Glomerular endothelial cell (primary cell): ENCODE measurements at places on chromosomes 16 and 17. TPM values are rescaled to one million over a fixed set of nuclear protein-coding genes. Genes with fewer than 3 reads are reported as not detected.

DNA sequence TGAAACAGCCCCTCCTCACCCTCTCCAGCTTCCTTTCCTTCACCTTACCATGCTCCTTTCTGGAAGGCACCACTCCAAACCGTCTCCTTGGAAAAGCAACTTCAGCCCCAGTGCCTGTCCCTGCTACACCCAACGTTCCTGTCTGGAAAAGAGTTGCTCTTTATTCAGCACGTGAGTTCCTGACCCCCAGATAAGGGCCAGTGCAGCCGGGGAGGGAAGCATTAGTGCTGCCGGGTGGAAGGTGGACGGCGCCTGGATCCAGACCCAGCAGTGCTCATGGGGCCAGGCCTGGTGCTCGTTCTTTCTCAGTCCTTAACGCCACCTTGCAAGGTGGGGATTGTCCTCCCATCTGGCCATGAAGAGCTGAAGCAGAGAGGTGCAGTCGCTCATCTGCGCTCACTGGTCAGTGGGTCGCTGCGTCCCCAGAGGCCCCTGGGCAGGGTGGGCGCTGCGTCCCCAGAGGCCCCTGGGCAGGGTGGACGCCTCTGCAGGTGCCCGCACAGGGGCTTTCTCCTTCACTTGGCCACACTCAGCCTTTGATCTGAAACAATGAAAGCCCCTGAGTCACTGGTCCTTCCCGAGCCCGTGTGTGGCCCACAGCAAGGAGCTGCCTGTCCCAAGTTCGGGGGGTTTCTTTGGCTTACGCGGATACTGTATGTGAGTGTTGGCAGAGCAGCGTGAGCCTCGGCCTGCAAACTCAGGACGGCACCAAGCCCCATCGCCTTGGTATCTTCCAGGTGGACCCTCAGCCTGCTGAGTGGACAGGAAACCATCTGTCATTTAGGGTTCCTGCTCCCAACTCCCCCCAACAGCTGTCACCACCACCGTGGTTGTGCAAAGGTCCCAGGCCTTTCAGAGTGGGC lies 117.1 kb downstream of the SEC14L1 start:
- DNase-seq = no peak

ZNF385C gene
- total RNA-seq = not detected in 2 replicates

MT1A gene
- 16.4 TPM in 1 of 2 replicates, not detected in the other for total RNA-seq

HSPB9 gene
- not detected in 2 replicates for total RNA-seq
